ENCODE measurements at places on chromosomes 2 and 18.

GRCh38 chr2:235512699-235513053 is 18.8 kb downstream of the AGAP1 start:
- DNase-seq: no peak

DNA sequence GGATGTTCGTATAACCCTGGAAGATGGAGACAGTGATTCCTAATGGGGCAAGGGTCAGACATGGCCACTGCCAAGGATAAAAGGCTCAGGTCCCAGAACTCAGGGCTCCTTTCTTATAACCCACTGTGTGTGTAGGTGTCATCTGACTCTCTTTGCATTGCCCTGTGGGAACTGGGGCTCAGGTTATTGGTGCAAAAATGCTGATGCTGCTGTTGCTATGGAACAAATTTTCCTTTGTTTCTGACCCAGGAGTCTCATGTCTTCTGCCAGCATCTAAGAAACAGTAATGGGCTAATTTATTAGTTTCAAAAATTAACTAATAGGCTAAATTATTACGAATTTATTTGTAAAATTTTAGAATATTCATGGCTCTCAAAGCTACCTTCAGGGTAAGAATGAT is 24.3 kb upstream of the LDLRAD4 start:
- no peak for DNase-seq

- no peak for DNase-seq
Observed at GRCh38 chr2:121333834-121334558, 49.0 kb upstream of the TFCP2L1 start.

GRCh38 chr2:212299943-212300342 is 238.7 kb downstream of the ERBB4 start:
- no peak for DNase-seq

GRCh38 chr18:79694895-79695213 is 15.3 kb downstream of the CTDP1 start:
- no peak for DNase-seq

DNA sequence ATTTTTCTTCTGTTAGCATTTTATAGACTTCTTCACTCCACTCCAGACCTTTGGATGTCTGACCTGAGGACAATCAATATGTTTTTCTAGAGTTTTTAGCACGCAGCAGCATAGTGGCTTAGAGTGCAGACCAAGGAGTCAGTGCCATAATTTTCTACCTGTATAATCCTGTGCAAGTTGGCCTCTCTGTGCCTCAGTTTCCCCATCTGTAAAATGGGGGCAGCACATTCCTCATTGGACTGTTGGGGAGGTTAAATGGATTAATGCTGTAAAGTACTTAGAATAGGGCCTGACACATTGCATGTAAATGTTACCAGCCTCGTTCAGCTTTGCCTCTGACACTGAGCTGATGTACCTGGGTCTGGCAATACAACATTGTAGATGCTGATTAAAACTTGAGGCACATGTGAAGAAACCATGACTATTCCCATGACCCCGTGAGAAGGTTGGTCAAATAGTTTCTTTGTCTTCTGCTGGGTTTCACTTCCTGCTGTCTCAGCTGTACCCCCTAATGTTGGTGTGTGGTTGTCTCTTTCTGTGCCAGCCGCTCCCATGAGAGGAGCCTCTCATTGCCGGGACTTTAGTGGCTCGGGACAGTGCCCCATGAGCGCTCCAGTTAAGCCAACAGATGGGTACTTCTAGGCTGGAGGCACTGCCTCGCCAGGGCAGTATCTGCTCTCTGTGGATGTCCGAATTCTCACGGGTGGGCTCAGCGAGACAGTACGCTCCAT is 125.3 kb downstream of the SH3RF3 start:
- no peak for DNase-seq

DNA sequence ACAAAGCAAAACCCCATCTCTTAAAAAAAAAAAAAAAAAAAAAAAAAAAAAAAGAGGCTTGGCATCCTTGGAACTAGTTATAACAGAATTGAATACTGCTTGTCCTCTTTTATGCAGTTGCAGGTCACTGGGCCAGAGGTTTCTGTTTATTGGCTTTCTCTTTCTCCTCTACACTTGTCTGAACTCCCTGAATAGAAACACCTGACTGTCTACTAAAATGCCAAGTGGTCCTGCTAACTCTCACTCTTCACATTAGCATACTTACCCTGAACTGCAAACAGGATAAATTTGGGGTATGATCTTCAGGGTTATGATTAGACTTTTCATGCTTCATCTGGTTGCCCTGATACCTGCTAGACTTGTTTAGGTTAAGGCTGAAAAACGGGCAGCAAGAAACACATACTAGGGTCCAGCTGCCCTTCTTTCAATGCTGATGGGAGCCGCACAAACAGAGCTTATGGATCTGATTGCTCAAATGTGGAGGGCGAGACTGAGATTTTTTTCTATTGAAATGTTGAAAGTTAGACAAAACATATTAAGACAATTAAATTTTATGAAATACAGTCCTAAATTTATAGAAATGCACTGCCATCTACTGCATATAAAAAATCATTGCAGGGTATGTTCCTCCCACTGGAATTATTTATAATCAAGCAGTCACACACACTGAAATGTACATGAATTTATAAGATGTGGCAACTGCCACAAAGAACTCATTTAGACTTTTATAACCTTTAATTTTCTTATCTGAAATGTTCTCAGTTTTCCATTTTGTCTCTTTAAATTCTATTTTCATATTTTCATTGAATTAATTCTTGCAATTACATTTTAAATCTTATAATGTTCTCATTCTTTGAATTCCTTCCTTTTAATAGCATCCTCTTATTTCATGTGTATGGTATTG is 40.8 kb downstream of the GTF3C3 start:
- DNase-seq: no peak

DNA sequence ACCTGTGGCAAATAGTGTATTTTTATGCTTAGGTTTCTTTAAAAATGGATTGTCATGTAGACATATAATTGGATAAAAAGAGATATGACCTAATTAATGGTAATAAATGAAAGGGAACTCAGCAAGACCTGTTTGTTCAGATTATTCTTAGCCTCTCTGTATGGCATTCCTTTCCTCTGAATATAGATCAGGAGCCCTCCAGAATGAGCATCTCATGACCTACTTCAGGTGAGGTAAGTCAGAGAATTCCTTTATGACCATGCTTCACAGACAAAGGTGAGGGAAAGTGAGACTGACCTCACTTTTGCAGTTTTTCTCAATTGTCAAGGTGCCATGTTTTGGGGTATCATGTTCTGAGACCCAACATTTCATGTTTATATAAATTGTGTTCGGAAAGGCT is 1744.3 kb upstream of the PIK3C3 start:
- no peak for DNase-seq
